Cortex of kidney (tissue), 1 donor: ENCODE measurements at places on chromosomes 4 and X.

DNA sequence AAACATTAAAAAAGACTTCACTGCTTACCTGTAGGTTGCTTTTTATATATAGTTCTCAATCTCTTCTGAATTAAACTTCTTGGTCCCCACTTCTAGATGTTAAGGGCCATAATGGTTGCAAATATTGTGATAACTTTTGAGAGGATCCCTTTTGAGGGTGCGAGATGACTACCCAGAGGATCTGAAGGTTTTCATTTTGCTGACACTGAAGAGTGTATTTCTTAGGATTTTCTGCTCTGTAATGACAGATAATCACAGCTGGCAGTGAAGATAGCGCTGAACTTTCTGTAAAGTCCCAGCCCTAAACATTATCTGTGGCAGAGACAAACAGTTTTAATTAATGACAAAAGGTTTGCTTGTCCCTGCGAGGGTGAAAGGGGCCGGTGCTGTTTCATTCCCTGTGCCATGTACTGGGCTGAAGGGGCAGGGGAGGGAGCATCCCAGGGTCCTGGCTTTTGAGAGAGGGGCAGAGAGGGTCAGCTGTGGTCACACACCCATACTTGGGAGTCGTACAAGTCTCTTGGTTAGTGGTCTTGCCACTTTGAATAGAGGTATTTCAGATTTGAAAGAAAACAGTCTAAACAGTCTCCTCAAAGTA is 22.2 kb downstream of the CLCN4 start:
- no peak for DNase-seq

DNA sequence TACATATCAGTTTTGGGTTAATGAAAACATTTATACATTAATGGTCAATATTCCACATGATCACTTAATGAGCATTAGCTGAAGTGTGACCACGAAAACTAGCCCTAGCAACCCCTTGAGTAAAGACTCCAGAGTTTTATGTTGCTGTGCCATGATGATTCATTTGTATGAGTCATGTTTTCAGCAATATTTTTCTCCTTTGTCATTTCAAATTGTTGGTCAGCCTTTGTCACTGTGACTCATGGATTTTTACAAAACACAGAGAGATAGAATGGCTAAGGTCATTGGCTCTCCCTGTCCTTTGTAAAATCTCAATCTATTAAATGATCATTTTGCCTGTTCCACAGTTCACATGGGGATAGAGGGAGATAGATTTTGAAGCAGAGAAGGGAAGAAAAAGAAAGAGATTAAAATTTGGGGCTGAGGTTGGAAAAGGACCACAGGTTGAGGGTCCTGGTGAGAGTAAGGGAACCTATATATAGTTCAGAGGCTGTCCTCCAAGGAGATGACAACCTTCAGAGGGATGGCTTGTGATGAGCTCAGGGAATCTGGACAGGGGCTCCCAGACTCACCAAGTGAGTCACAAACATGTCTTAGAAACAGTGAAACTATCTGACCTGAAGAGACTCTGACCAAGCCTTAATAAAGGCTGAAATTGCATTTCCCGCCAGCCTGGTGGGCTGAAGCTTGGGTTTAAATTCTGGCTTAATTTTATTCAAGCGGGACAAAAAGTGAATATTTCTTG is 25.6 kb downstream of the NR0B1 start:
- no peak for DNase-seq

- no peak for DNase-seq
Measured at GRCh38 chr4:106273831-106274230, 42.2 kb downstream of the TBCK start.

DNA sequence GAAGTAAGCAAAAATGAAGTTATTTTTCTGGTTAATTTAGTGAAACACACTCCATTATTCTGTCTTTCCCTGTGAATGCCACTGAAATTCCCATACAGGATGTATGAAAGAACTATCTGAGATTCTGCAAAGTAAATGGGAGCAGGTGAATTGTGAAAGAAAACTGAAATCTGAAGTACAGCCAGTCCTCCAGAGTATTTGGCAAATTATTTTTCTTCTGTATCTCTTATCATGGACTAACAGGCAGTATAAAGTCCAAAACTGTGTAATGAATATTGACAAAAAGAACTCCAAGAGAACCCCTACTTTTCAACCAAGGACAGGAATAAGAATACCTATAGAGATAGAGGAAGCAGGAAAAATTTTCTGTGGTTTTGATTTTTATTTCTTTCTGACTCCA is 40.8 kb upstream of the AR start:
- no peak for DNase-seq

DNA sequence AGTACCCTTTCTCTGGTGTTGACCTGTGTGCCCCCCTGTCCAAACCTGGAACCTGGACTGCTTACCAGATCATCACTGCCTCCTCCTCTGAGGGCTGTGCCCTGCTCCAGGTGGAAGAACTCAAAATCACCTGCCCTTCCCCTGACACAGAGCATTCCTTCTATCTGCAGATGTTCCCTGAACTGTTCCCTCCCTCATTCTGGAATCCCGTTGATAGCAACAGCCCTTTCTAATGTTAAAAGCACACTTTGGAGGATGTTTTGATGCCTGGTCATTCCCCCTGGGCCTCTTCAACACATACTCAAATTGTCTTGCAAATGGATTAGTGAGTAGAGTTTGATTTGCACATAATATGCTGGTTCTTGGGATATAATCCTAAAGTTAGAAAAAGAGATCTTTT is 225.8 kb downstream of the FGF13 start:
- no peak for DNase-seq

GRCh38 chr4:182496408-182496807 is 253.2 kb downstream of the TENM3 start:
- no peak for DNase-seq

DNA sequence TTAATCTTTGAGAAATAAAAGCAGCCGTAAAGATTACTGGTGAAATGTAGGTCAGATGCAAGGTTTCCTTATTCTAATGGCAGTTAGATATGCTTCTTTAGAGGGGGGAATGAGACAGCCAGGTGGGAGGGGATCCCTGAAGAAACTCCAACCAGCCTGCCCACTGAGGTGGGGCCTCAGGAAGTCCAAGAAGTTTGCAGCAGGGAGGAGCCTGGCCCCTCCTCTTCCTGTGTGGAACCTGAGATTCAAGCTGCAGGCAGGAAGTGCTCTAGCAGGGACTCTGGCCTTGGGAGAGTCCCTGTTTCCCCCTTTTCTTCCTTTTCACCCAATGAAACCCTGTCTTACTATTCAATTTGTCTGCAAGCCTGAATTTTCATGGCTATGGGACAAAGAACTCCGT is 101.4 kb upstream of the SLITRK2 start:
- DNase-seq = no peak

DNA sequence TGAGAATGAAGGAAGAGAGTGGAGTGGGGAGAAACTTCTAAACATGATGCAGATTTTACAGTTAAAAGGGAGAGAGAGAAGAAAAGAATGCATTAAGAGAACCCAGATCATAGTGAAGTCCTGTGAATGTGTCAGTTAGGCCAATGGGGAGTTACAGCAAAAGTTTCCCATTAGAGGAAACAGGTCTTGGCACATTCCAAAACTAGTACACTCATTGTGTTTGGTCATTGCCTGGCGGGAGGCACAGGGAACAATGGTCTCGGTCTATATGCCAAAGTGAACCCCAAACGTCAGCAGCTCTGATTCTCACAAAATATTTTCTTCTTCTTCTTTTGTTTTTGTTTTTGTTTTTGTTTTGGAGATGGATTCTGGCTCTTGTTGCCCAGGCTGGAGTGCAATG is 284.5 kb upstream of the CTSO start:
- no peak for DNase-seq

- DNase-seq = no peak
Measured at GRCh38 chr4:126071346-126072333, 756.9 kb downstream of the FAT4 start.

- DNase-seq = no peak
Measured at GRCh38 chrX:74251006-74251930, 52.7 kb upstream of the ZCCHC13 start.

GRCh38 chr4:101944649-101945048 is 154.1 kb downstream of the BANK1 start:
- no peak for DNase-seq

DNA sequence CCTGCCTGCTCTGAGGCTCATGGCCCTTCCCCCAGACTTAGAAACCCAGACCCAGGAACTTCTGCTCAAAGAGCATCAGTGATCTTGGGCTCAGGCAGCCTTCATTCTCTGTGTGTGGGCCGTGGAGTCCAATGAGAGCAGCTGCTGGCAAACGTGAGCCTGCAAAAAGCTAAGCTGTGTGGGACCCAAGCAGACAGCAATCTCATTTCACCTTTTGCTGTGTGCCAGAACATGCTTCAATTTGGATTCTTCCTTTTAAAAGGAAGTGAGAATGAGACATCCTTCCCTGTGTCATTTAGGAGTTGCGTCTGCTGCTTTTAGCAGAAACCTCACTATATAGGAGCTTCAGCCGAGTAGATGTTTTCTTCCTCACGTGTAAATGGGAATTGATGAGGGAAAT is 238.5 kb downstream of the EVC2 start:
- no peak for DNase-seq

- DNase-seq = no peak
Measured at GRCh38 chr4:184441461-184442313, 32.7 kb downstream of the IRF2 start.

- no peak for DNase-seq
Measured at GRCh38 chr4:80252953-80253352, 13.5 kb upstream of the FGF5 start.

DNA sequence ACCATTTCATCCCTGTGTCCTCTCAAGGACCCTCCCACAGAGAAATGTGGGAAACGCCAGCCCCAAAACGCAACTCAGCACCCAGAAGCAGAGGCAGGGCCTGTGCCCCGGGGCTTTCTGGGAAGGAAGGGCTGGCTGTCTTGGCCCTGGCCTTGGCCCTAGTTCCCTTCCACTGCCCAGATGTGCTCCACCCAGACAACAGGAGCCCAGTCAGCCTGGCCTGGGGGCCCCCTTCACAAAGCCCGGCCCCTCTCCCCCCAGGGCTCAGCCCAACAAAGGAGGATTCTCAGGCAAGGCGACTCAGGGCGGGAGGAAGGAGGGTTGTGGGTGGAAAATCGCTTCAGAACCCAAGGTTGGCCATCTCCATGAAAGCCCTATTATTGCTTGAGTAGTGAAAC is 82.5 kb downstream of the PJA1 start:
- DNase-seq = no peak

- no peak for DNase-seq
Measured at GRCh38 chr4:88613417-88613875, 21.2 kb downstream of the HERC3 start.

- DNase-seq = no peak
Measured at GRCh38 chr4:151048913-151049312, 33.8 kb upstream of the LRBA start.

GRCh38 chr4:131499141-131499873 is 1649.8 kb upstream of the PCDH10 start:
- DNase-seq = no peak

- no peak for DNase-seq
Measured at GRCh38 chr4:8402640-8403039, 37.9 kb downstream of the ACOX3 start.

- DNase-seq = no peak
Measured at GRCh38 chr4:70402762-70403161, 5.0 kb downstream of the OPRPN start.

- DNase-seq = no peak
Measured at GRCh38 chr4:153555730-153556434, 89.7 kb downstream of the TMEM131L start.

DNA sequence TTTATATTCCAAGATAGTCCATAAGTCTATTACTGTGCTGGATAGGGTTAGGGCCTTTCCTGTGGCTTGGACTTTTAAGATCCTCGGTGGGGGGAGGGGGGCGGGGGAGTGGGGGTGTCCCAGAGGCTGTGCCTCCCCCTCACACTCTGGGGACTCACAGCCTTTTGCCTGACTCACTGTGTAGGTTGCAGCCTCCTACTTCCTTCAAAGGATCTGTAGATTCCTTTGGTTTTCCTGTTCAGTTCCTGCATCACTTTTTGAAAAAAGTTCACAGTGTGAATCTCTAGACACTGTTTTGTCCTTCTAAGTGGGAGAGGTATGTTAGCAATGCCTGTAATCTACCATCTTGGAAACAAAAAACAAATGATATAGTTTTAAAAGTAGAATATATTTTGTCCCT is 999.9 kb downstream of the GLUD2 start:
- DNase-seq = no peak

DNA sequence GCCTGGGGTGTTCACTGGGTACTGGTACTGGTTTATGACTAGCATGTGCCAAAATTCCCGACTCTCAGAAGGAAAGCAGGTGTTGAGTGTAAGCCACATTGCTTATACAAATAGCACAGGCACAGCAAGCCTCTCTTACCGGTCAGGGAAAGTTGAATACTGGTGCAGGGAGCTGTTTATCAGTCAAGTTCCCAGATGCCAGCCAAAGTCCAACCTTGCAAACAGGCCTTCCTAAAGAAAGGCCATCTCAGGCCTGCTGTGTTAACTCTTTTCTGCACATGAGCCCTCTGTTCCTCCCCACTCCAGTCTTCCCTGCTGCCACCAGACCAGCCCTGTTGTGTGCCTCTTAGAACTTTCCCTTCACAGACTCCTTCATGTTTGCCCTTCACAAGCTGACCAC is 34.2 kb downstream of the PKD2 start:
- no peak for DNase-seq

- DNase-seq = peak; percentile 34
Measured at GRCh38 chr4:38663090-38663800, 754 bp upstream of the KLF3 start.

GRCh38 chrX:69263251-69263820 is 98.1 kb upstream of the PJA1 start:
- no peak for DNase-seq

DNA sequence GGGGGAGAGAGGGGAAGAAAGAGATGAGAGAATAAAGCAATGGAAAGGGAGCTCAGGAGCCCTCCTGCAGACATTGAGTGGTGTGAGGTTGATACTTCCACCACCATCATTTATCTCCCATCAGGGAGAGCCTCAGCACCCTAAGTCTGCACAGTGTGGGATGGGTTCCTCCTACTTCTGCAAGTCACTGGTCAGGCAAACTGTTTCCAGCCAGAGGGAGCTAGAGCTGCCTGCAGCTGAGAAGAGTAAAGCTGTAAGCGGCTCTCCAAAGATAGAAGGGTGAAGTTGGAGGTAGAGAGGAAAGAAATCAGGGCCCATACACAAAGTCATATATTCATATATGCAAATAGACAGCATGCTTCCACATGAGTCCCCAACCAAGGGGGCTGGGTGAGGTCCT is 21.9 kb upstream of the ZNF81 start:
- no peak for DNase-seq

DNA sequence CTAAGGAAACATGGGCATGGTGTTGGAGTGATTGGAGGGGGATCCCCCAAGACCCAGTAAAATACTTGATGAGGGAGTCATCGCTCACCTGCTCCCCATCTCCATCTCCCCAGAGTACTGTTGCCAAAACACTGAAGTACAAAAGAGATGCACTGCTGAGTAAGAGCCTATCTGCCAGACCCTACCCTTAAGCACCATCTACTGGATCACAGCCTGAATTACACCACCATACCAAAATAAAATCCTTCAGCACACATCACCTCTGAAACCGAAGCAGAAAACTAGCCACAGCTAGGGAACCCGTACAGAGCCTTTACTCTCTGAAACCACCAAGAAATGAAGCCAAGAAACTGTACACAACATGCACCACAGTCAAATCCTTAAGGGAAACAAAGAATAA is 466.3 kb upstream of the ACTRT1 start:
- DNase-seq = no peak

- no peak for DNase-seq
Measured at GRCh38 chr4:165844161-165844560, 28.9 kb upstream of the TLL1 start.
